ENCODE measurements at places on chromosomes 4 and X.

GRCh38 chrX:43003204-43003565 lies 225.2 kb upstream of the PPP1R2C start:
- DNase-seq = no peak

GRCh38 chrX:119706616-119707015 lies 13.6 kb upstream of the SEPTIN6 start:
- no peak for DNase-seq

GRCh38 chr4:121484633-121485032 lies 103.8 kb upstream of the QRFPR start:
- no peak for DNase-seq

DNA sequence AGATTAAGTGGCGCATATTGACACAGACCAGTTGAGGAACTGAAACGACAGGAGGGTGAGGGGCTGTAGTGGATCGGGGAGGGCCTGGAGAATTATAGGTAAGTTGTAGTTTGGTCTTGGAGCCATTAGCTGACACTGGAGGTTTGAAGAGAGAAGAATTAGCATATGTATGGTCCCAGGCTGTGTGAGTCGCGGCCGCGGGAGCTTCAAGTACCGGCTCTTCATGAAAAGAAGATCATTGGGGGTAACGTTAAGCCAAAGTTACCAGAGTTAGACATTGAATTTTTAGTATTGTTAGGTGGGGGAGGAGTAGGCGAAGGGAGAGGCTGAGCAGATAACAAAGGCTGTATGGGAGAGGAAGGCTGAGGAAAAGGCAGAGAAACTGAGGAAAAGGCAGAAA lies 56.5 kb downstream of the ZNF674 start:
- DNase-seq = no peak

GRCh38 chr4:108982402-108983185 lies 219.7 kb upstream of the ETNPPL start:
- no peak for DNase-seq

DNA sequence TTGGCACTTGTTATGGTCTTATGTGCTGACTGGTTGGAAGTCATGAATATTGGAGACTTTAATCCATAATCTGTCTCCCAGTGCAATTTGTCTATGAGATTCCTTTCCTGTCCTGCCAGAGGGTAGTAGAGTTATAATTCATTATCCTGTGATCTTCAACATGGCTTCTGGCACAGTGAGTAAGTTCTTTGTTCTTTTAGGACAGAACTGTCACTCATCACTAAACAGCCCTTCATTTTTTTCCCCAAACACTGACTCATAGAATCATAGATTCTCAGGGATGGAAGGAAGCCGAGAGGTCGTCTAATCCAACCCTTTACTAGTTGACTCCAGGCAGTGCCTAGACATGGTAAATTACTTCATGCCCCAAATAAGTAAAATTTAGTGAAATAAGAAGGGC lies 78.4 kb downstream of the LUZP4 start:
- no peak for DNase-seq

- DNase-seq = no peak
Observed at GRCh38 chrX:113033966-113034680, 193.5 kb upstream of the AMOT start.

DNA sequence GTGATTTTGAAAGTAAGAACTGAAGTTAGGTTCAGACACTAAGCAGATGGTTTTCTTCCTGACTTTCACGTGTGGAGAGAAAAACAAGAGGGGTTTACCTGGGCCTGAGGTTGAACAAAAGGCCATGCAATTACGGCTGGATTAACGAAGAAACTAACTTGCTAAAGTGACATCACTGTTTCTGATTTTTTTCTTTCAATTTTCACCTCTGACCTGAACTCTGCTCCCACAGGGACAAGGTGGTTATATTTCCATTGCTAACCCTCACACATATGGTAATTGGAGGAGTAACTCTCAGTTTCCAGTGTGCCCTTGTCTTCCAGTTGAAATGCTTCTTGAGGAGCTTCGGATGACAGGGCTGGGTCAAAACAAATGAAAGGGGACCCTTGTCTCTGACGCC lies 38.0 kb downstream of the MSN start:
- DNase-seq = no peak

GRCh38 chr4:167934216-167934615 lies 158.1 kb upstream of the ANXA10 start:
- DNase-seq = no peak

DNA sequence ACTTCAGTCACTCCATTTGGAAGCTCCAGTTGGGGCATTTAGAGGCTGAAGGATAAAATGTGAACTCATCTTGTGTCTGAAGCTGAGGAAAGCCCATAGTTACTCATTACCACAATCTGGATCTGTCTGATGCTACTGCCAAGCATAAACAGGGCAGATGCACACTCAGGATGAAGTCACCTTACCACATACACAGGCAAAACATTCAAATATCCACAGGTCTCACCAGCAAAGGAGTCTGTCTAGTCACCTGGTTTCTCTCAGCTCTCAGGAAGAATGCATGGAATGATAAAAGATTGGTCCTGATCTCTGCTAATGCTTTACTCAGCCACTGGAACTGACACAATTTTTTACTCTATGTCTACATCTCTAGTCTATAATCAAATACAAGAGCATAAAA lies 13.0 kb upstream of the ODAPH start:
- DNase-seq = no peak

DNA sequence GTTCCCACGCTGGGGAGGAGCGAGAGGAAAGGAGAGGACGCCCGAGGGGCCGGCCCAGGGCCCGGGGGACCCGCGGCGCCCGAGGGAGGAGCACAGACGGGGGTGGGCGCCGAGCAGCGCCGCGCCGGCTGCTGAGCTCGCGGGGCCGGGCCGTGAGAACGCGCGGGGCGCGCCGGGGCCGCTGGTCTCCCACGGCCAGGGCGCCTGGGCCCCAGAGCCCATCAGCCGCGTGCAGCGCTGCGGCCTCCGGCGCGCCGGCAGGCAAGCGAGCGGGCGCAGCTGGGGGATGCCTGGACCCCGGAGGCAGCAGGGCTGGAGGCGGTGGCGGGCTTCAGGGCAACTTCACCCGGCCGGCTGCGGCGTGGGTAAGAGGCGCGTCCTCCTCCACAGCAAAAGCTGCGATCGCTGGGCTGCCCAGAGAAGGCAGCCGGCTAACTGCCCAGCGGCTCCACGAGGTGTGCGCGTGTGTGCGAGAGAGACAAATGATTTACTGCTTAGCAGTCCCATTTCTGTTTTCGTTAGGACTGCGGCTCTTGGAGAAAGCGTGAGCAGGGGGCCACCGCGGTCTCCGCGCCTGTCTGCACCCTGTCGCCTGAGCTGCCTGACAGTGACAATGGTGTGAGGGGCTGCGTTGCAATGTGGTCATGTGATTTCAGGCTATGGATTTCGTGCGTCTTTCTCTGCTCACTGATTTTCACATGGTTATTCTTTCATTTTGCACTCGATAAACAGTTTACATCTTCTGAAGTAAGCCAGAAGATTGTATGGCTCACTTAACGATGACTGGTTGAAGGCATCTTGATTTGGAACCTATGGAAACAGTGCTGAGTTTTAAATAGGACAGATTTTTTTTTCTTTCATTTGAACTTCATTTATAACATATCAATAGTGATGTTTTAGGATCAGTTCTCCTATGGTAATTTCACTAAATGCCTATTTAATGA lies 1.2 kb downstream of the GUCY1A1 start:
- DNase-seq = no peak

DNA sequence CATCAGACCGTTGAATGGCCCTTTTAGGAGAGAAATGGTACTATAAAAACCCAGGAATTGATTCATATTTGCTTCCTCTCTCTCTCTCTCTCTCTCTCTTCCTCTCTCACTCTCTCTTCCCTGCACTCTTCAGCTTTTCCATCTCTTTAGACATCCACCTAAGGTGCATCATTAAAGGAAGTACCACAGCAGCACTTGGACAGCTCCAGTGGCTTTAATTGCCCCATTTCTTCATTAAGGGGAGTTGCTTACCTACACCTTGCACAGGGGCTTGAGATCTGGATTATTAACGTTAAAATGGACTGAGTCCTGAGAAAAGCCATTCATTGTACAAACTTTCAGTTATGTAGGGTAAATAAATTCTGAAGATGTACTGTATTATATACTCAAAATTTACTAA lies 323.6 kb downstream of the AFF2 start:
- no peak for DNase-seq

- DNase-seq = no peak
Observed at GRCh38 chr4:28227764-28228163, 1367.1 kb downstream of the STIM2 start.

- DNase-seq = no peak
Observed at GRCh38 chrX:103417933-103418332, 41.6 kb downstream of the BEX3 start.

GRCh38 chr4:87505862-87506261 lies 23.3 kb downstream of the SPARCL1 start:
- no peak for DNase-seq

- DNase-seq = no peak
Observed at GRCh38 chr4:159503236-159504008, 400.5 kb downstream of the RAPGEF2 start.

GRCh38 chr4:104063341-104063740 lies 343.6 kb upstream of the TACR3 start:
- DNase-seq = no peak

DNA sequence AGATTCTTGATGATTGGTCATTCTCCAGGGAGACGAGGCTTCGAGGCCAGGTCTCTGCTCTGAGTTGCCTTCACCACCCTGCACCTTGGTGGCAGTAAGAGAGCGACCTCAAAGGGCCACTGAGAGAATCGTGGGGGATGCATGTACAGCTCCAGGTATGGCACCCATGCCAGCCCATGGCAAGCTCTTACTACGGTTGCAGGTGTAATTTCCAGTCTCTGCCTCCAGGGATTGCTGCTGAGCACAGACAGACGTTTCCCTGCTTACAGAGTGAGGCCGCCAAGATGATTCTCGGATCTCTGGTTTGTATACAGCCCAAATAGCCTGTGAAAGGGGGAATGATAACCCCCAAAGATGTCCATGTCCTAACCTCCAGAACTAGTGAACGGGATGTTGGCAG lies 16.3 kb upstream of the DRD5 start:
- no peak for DNase-seq

- no peak for DNase-seq
Observed at GRCh38 chr4:167023364-167023925, 210.8 kb downstream of the SPOCK3 start.

GRCh38 chr4:67635331-67635730 lies 65.6 kb downstream of the UBA6 start:
- no peak for DNase-seq

- no peak for DNase-seq
Observed at GRCh38 chr4:168409089-168409801, 71.0 kb downstream of the DDX60L start.

DNA sequence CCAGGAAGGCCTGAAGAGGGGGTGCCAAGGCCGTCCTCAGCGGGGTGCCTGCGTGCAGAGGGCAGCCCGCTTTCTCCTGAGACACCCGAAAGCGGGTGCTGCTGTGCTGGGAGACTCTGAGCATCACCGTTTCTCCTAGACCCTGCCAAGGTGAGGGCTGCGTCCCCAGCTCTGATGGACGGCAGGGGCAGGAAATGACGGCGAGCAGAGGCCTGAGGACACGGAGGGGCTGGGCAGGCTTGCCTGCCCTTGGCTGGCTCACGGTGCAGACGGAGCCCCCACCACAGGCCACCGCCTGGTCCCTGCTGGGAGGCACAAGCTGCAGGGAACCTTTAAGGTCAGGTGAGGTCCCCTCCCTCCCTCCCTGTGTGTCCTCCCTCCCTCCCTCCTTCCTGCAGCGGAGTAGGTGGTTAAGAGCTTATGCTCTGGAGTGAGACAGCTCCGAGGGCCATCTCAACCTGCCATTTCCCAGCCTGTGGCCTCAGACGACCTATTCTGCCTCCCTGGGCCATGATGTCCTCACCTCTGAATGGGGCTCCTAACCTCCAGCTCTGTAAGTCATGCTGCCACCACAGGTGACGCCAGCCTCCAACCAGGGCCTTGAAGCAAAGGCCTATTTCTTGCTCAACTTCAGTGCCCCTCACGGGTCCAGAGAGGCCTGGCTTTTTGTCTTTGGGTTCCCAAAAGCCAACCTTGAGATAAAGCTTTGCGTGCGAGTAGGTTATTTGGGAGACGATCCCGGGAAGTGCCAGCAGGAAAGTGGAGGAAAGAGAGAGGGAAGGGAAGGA lies 54.2 kb upstream of the GRPEL1 start:
- DNase-seq = no peak

- DNase-seq = no peak
Observed at GRCh38 chr4:145735827-145736226, 55.9 kb downstream of the C4orf51 start.
